ENCODE measurements at places on chromosomes 5 and 9.

DNA sequence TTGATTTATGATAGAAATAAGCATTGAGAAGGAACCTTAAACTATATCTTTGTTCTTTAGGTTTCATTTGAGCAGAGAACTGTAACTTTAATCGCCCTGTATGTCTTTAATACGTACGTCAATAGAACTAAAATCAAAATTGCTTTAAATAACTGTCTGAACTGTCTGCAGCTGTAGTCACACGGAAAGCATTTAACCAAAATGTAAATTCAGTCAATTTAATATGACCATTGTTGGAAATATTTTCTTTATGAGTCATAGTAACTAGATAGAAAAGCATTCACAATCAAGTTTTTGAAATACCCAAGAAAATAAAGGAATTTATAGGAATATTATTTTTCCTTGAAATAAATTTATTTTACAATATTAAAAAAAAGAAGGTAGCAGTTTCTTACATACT, 157.1 kb upstream of the CDH6 start:
- no peak for DNase-seq

DNA sequence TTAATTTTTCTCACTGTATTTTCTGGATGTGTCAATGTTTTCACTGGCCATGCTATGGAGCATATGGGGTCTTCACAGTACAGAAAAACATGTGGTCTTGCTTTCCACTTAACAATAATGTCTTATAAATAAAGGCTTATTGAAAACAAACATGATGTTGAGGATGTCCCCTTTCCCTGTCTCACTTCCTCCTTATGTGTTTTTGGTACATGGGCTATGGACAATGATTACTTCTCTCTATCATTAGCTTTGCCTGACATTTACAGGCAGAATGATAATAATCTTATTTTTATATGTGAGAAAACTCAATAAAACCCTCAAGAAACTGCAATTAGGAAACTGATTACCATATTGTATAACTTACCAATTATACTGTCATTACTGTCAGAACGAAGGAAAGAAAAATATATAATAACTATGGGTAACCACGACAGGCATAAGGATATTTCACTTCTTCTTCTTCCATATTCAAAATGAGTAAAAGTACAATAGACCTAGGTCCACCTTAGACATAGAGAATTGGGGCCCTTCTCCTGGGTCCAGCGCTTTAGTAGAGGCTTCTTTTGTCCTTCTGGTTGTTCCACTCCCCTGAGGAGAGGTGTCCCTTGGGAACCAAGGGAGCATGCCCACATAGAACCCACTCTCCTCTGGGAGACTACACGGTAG, 375.0 kb downstream of the MAN2A1 start:
- DNase-seq: no peak

DNA sequence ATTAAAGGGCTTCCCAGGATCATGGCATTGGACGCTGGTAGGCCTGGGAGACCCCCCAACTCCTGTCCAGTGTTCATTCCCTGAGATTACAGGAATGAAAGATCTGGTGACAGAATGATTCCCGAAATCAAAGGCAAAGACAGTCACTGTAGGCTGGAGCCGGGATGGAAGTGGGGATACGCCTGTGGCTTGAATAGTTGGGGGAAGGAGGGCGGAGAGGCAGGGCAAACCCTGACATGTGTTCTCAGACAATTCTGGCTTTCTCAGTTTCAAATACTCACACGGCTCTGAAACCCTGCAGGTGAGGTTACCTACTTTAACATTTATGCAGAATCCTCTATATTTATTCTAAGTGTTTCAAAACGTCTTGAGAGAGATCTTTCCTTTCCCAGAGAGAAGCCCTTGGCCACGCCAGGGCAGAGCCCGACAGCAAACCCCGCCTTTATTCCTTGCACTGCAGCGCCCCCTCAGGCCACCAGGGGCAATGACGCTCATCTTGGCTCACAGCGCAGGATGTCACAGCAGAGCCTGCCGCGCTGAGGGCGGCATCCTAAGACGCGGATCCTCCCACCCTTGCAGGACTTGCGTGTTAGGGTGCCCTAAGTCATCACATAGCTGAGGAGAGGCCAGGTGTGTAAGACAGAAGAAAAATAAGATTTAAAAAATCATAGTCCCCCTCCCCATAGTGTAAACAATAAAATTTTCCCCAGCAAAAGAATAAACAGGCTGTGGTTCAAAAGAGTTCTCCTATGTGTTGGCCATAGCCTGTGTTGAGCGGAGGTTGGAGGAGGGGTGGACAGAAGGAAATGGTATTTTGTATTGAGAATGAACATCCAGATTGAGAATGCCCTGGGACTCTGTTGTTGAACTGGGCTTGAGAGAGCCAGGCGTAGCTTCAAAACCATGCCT, 284.5 kb downstream of the NTRK2 start:
- DNase-seq: peak; percentile 72

DNA sequence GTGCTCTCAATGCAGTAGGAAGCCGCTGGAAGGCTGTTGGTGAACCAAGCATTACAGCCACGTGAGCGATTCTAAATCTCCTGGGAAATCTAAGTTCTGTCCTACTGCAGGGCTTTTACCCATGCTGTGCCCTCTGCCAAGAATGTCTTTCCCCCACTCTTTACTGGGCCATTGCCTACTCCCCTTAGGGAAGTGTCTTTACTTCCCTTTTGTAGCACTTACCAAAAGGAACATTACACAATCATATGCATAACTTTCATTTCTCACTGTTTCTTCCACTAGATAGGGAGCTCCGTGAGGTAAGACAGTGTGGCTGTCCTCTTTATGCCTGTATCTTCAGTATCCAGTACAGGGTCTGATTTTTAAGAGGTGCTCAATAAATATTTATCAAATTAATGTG, 241.7 kb upstream of the NR4A3 start:
- no peak for DNase-seq

GRCh38 chr5:161745392-161745791, 59.9 kb downstream of the GABRA6 start:
- no peak for DNase-seq

DNA sequence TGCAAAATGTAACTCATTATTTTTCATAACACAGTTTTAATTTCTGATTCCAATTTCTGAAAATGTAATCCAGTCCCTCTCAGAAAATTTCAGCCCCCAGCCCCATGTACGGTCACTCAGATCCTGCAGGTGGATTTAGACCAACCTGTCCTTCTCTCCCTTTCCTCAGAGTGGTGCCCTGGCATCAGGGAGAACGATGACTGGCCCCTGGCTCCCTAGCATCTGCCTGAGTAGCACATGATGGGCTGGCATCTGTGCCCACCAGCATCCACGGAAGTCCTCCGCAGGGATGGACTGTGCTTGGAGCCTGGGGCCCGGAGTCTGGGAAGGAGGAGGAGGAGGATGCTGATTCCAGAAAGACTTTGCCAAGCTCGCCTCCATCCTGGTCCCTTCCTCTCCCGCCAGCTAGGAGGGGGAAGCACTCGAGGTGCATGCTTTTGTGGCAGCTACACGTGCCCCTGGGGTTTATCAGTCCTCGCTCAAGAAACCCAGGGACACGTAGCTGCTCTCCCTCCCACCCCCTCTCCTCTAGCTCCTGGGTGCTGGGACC, 54.4 kb upstream of the RUFY1 start:
- DNase-seq: no peak

DNA sequence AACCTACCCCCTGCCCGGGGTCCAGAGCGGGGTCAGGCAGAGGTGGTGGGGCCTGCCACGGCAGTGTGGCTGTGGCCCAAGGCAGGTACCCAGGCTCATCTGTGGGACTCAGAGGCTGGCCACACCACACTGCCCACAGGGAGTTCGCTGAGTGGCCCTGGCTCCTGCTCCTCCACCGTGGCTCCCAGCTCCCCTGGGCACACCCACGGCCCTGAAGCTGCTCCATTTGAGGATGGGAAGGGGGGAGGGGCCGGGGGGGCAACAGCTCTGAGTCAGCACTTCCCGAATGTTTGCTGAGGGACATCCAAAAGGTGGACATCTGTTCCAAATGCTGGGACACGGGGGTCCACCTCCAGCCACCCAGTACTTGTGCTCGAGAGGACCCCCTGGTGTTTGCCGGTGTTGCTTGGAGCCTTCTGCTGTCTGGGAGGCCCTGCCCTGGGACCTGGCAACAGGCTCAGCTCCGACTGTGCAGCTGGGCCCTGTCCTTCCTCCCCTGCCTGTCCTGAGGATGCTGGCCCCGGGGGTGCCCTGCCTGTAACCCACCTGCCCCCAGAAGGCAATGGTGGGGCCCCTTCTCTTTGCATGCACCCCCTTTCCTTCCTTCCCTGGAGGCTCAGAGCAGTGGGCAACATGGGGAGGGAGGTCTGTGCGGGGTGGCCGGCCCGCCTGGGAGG, 2.5 kb upstream of the NRARP start:
- no peak for DNase-seq

GRCh38 chr5:20020247-20020646, 32.2 kb upstream of the CDH18 start:
- DNase-seq: no peak

DNA sequence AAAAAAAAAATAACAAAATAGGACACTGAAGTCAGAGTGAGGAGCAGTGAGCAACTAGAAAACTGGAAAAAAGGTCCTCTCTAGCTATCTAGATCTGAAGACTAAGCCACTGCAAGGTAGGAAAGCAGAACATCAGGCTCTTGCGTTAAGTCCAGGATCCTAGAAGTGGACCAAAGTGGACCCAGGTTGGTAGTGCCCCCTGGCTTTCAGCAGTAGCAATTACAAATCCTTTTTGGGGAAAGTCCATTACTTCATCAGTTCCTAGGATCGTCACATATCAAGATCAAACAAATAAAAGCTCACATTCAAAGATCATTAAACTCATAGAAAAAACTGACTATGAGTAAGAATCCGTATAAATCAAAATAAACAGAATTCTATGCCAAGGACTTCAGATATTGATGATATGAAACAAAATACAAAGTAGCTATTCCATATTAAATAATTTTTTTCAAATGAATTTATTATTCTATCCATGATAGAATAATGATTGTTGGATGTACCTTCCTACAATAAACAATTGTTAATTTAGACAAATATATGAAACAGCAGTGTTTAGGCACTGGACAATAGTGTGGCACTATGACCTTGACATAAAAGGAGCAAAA, 6.5 kb upstream of the RICTOR start:
- peak; percentile 44 for DNase-seq

DNA sequence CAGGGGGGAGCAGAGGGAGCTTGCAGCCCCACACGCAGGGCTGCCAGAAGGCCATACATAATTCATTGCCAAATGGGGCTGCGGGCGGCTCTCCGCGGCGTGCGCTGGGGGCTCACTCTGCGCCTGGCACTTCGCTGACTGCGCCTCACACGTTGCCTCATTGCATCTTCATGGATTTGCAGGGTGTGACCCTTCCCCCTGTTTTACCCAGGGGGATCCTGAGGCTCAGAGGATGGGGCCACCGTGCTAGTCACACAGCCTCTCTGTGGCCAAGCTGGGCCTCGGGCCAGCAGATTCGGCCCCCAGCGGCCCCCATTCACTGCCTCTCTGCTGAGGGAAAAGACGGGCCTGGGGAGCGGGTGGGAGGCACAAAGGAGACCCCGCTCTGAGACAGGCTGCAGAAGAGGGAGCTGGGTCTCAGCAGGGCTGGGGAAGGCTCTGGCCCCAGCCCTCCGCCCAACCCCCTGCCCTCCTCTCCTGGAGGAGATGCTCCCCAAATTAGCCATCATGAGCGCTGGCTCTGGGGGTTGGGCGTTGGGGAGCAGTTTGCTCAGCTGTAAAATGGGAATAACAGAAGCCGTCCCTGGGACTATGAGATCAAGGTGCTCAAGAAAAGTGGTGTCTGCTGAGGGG, 115.5 kb downstream of the C9orf50 start:
- no peak for DNase-seq

- DNase-seq: no peak
Measured at GRCh38 chr5:151002250-151002649, 18.1 kb upstream of the GPX3 start.

- DNase-seq: no peak
Measured at GRCh38 chr5:62585306-62585705, 6.7 kb downstream of the LRRC70 start.

GRCh38 chr9:76626141-76626540, 138.1 kb upstream of the PCA3 start:
- DNase-seq: no peak

DNA sequence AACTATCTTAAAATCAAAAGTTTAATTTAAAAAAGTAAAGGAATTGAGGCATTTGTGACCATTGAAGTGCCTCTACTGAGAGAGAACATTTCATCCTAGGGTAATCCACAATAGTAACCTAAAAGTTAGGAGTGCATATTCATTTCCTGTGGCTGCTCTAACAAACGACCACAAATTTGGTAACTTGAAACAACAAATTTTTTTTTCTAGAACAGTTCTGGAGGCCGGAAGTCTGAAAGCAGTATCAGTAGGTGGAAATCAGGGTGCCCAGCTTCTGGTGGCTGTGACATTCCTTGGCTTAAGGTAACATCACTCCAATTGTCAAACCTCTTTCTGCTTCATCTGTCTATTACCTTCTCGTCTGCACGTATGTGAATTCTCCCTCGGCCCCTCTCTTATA, 67.1 kb upstream of the SSBP2 start:
- DNase-seq: no peak

- no peak for DNase-seq
Measured at GRCh38 chr5:86909418-86910295, 291.9 kb downstream of the COX7C start.

GRCh38 chr9:116737152-116737546, 50.0 kb downstream of the TRIM32 start:
- DNase-seq: peak; percentile 69

- DNase-seq: no peak
Measured at GRCh38 chr5:159095151-159095721, 4.5 kb downstream of the EBF1 start.

GRCh38 chr5:110549301-110549700, 177.2 kb downstream of the TMEM232 start:
- no peak for DNase-seq

- DNase-seq: no peak
Measured at GRCh38 chr5:127373858-127374491, 83.4 kb downstream of the MEGF10 start.

DNA sequence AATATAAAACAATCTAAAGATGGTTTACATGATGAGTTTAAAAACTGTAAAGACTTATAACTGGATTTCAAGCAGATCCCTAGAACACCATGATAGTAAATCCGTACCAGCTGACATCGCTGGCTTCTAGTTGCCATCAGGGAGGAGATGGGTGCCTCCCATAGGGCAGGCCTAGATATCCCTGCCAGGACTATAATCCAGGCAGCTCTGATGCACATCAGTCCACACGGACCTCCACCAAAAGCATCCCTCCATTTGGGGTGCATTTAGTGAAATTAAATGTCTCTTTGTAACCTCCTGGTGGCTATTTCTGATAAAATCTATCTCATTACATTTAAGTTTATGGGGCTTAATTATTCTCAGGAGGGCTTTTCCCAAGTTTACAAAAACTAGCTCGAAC, 45.8 kb downstream of the RETREG1 start:
- no peak for DNase-seq
